Stimulated activated CD8-positive, alpha-beta memory T cell treated with anti-CD3 and anti-CD28 coated beads, Interleukin-7, amount 100 ng/mL, for 1 hour (primary cell): ENCODE measurements at places on chromosomes 6 and 20.

DNA sequence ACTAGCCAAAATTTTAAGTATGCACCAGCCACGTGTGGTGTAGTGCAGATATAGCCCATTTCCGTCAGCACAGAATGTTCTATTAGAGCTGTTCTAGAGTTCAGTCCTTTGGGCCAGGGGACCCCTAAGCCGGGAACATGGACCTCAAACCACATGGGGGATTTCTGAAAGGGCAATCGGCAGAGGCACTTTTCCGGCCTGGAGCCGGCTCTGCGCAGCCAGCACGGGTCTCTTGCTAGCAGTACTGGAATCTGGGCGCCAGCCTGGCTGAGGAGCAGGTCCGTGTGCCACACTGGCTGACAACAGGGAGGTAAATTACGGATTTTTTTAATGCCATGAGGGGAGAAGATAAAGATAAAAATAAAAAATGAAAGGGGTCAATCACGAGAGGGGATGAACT is 120.5 kb downstream of the SULF2 start:
- DNase-seq = no peak

DNA sequence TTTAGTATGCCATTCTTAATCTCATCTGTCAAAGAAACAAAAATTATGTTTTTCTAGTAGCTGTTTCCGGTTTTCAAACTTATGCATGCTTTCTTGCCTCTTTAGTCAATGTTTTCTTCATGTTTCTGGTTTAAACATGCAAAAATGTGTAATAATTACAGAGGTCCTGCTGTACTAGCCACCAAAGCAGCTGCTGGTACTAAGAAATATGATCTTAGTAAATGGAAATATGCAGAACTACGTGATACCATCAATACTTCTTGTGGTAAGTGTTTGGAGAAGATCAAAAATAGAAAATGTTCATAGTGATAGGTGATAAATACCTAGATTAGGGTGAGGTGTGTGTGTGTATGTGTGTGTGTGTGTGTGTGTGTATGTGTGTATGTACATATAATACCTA is 158.4 kb downstream of the MYO6 start:
- no peak for DNase-seq

GRCh38 chr20:63518946-63519667 is 1.5 kb upstream of the PPDPF start:
- DNase-seq = no peak

DNA sequence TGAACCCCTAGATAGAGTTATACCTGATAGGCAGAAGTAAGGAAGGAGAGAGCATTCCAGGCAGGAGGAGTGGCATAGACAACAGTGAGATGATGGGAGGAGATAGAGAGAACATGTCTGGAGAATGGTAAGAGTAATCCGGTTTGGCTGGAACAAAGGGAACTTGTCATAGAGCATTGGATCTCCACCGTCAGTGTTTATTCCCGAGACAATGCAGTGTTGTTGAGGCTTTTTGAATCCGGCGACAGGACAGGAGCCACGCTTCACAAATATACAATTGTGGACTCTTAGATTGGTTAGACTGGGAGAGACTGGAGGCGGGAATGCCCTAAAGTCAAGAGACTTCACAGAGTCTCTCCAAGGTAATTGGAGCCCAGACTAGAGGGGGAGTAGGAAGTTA is 119.8 kb downstream of the ANKS1A start:
- no peak for DNase-seq

GRCh38 chr6:150177259-150177951 is 34.6 kb downstream of the PPP1R14C start:
- no peak for DNase-seq

DNA sequence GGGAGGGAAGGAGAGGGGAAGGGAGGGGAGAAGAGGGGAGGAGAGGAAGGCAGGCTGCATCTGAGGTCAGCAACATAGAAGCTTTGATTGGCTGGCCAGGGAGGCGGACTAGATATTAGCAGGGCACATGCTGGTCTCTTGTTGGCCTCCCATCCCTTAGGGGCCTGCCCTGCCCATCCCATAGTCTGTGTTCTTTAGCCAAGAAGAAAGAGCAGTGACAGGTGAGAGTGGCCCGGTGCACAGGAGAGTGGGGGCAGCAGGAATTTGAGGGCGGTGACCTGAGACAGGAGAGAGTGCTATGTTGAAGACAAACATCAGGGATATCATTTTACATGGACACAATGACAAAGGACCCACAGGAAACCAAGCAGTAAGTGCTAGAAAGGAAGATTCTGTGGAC is 413.5 kb downstream of the SYNE1 start:
- no peak for DNase-seq

DNA sequence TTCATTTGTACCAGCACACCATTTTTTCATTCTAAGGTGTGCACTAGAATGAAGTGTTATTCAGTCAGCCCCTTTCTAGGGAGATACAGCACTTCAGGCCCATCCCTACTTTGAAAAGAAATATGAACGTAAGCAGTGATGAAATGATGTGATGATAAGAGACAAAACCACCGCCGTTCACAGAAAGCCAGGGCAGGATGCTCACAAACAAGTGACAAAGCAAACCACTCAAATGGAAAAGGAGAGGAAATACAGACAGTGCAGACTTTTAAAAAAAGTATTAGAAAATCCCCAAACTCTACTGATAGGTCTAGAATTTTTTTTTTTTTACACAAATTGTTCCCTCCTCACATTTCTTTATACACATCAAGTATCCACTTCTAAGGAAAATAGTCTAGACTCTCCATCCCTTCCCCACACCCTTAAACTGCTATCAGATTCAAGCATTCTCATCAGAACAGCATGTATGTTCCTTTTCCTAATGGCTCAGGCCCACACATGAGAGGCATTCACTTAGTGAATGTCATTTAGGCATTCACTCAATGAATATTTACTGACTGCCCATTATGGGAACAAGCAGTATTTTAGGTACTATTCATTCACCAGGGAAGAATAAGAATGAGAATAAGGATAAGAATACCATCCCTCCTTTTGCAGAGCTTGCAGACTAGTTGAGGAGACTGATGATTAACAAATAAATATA is 243.5 kb downstream of the GMPR start:
- no peak for DNase-seq

- no peak for DNase-seq
These were observed 51.3 kb upstream of the GLP1R start for GRCh38 chr6:38997128-38997761.

DNA sequence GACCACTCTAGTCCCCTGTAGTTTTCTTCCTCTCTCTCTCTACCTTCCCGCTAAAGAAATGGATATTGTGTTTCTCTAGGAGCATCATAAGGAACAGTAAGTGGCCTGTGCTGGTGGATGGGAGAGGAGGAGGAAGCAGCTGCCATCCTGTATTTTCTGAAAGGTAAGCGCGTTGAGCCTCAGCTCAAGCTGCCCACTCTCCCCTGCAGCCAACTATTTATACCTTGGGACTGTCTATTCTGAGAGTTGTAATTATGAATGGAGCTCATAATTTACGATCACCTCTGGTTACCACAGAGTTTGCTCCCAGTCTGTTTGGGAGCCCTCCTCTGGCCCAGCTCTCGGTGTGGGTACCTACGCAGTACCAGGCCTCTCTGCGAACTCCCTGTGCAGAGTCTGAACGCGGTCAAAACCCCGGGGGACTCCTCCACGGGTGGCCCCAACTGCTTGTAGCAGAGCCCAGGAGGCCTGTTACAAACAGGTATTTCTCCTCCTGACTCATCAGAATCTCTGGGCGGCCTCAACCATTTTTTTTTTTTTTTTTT is 285.4 kb downstream of the SMOC2 start:
- no peak for DNase-seq

GRCh38 chr6:14972379-14973067 is 273.3 kb upstream of the JARID2 start:
- no peak for DNase-seq

DNA sequence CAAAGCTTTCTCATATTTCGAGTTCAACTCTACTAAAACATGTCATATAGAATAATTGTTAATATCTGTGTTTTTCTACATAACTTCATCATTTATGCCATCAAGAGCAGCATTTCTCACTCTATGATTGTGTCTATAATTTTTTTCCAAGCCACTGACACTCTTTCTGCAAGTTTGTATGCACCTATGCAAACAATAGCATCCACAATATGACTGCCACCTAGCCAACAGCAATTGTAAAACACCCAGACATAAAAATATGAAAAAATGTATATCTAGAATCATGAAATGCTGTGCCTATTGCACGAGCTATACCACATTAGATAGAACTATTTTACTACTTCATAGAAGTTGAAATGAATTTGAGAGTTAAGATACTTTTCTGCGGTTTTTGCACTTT is 286.5 kb upstream of the MARCKS start:
- no peak for DNase-seq

DNA sequence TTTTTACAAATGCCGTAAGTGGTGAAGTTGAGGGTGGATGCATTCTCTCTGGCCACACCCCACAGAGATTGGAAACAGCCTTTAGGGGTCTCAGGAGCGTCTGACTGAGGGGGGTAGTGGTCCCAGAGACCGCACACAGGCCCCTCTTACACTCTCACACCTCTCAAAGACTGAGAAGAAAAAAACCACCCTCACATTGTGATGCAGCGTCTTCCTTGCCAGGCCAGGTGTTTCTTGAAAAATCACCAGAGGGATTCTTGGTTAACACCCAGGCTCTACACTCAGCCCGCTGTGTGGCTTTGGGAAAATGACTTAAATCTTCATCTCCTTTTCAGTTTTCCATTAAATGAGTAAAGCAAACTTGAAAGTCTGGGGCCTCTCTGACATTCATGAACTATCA is 115.8 kb upstream of the SPTLC3 start:
- DNase-seq = no peak

- no peak for DNase-seq
These were observed 178.5 kb downstream of the SASH1 start for GRCh38 chr6:148521158-148521557.
